DND-41 (cell line): ENCODE measurements at places on chromosomes 7 and 10.

- no peaks in the 10 kb centered on the region for H3K27me3 ChIP-seq
- no peaks in the 10 kb centered on the region for H3K36me3 ChIP-seq
- H3K4me1 ChIP-seq, result no peaks in the 10 kb centered on the region
- H3K27ac ChIP-seq, result no peak overlapping the region
- no peak for DNase-seq
Observed at GRCh38 chr10:51233337-51234100, 159.2 kb downstream of the PRKG1 start.

DNA sequence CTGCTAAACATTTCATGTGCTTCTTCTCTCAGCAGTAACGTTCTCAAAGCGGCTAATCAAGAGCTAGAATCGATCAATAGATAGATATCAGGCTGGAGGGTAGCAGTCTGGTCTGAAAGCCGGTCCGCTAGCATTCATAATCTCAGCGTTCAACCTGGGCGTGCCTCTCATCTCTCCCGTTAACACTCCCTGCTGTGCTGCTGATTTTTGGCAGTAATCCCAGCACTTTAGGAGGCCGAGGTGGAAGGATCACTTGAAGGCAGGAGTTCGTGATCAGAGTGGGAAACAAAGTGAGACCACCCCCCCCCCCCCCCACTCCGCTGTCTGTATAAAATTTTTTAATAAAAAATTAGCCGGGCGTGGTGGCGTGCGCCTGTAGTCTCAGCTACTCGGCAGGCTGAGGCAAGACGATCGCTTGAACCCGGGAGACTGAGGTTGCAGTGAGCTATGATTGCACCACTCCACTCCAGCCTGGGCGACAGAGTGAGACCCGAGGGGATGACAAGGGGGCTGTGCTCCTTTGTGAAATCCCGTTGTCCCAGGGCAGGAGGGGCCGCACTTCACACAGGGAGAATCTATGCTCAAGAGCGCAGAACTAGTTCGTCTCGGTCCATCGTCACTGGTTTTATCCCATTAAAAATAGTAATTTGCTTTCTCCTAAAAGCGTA, 624 bp upstream of the CEP55 start:
- peaks cover 12% of the 10 kb centered on the region for H3K27me3 ChIP-seq
- peaks cover 18% of the 10 kb centered on the region for H3K36me3 ChIP-seq
- peak overlapping the region; percentile 77 for H3K4me3 ChIP-seq
- H3K27ac ChIP-seq, result peak overlapping the region; percentile 69
- peak; percentile 24 for DNase-seq

DNA sequence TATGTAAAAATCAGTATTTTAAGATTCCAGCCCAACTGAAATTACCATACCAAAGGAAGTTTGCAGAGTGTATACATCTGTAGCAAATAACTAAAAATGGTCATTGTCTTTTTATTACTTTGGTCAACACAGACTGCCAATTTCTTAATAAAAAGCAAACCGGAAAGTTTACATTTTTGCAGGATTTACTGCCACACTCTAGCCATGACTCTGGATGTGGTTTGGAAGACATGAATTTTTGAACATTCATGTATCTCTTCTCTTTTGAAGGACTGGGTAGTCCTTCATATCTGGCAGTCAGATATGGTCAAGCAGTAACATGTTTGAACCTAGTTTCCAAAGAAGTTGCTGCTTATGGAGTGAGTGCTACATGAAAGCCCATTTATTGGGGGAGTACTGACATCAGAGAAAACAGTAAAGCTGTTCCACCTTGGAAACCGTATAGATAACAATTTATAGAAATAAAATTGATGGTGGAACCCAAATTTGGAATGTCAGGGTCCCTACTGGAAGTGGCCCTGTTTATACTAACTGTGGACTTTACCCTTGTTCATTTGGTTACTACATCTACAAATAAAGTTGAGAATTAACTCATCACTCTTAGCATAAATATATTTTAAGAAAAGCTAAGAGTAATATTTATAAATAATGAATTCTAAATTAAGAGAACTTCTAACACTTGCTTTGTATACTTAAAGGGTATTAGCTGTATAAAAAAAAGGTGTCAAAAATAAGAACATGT, 84.6 kb downstream of the ZMYND11 start:
- DNase-seq, result no peak
- H3K27me3 ChIP-seq, result no peaks in the 10 kb centered on the region
- H3K4me3 ChIP-seq, result no peak overlapping the region

GRCh38 chr7:115019882-115020605, 98.2 kb downstream of the MDFIC start:
- H3K4me1 ChIP-seq, result peaks cover 15% of the 10 kb centered on the region
- no peaks in the 10 kb centered on the region for H3K27me3 ChIP-seq
- no peak overlapping the region for H3K27ac ChIP-seq
- DNase-seq, result no peak
- no peak overlapping the region for H3K4me3 ChIP-seq
- peaks cover 28% of the 10 kb centered on the region for H3K36me3 ChIP-seq
